Hematopoietic multipotent progenitor cell (in vitro differentiated cells): ENCODE measurements at places on chromosomes 2 and 18.
A peak's percentile ranks its signal among the peaks of the same experiment; 100 is the strongest.

DNA sequence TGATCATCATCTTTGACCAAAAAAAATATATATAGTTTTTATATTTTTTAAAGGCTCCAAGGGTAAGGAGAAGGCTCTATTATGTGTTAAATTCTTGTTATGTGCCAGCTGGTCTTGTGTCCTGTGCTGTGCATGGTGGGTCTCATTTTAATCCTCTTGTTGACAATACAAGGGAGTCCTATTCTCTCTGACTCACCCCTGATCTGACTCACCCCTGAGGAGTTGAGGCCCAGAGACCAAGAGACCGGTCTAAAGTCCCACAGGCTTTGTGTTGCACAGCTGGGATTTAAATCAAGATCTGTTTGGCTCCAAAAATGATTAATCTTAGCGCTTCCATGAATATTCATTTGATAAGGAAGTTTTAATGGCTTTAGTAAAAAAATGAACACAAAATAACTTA lies 25.7 kb downstream of the MC2R start:
- no peak for DNase-seq

DNA sequence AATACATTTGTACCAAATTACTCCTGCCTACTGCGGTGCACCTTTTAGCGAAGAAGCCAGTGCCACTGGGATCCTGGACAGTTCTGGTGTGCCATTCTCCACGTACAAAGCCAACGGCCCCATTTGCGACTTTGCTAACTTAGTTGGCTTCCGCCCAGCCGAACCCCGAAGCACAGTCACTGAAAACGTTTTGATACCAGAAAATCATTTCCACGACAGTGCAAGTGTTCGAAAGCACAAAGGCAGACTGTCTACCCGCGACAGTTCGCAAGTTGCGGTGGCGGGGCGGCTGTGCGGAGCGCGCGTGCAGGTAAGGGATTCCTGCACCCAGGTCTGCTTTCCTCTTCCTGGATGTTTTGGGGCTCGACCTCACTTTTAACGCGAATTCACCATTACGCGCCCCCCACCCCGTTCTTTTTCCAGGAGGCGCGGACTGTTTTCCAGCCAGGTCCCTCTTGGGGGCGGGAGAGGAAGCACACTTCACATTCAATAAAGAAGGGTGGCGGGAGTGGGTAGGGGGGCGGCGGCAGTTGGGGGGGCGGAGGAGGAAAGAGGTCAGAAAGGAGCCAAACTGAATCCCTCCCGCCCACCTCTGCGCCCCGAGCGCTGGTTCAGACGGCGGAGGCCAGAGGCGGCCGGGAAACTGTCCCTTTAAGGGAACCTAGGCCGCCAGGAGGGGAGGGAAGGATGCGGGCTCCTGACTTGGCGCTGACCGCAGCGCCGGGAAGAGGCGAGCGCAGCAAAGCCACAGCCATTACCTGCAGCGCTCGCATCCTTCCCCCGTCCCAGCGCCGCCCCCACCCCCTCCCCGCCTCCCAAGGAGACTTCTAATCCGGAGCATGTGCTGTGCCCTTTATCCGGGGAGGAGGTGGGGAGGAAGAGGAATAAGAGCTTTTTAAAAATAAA lies 107.4 kb upstream of the KCTD1 start:
- DNase-seq: peak; percentile 40

DNA sequence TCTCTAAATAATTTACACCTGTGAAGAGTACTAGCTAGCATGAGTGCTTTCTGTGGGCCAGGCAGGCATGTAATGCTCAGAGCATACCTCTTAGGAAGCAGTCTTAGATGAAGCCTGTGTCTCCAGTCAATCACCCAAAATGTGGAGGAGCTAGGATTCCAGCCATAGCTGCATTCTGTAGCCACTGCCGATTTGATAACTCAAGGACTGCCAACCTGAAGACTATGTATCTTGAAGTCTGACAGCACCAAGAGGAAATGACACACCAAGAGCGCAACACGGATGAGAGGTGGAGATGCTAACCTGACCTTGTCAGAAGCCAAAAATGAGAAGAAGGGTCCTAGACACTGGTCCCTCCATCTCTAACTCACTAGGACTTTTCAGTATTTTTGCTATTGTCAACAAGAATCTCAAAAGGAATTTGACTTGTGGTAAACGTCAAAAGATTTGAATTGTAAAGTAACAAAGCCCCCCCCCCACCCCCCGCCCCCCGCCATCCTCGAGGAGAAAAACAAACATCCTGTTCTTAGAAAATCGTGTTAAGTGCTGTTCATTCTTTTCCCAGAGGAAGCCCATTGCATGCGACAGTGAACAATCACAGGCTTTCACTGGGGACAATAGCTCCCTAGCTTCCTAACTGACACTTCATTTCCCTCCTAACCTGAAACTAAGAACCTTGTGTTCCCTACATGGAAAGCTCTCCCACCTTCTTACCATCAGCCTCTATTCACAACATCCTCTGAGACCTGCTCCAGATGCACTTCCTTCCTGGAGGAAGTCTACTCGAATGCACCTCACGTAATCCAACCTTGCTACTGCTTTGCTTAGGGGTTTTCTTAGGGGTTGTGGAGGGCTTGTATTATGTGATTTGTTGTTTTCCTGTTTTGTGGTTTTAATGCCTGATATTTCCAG lies 14.7 kb downstream of the CDC42EP3 start:
- no peak for DNase-seq

DNA sequence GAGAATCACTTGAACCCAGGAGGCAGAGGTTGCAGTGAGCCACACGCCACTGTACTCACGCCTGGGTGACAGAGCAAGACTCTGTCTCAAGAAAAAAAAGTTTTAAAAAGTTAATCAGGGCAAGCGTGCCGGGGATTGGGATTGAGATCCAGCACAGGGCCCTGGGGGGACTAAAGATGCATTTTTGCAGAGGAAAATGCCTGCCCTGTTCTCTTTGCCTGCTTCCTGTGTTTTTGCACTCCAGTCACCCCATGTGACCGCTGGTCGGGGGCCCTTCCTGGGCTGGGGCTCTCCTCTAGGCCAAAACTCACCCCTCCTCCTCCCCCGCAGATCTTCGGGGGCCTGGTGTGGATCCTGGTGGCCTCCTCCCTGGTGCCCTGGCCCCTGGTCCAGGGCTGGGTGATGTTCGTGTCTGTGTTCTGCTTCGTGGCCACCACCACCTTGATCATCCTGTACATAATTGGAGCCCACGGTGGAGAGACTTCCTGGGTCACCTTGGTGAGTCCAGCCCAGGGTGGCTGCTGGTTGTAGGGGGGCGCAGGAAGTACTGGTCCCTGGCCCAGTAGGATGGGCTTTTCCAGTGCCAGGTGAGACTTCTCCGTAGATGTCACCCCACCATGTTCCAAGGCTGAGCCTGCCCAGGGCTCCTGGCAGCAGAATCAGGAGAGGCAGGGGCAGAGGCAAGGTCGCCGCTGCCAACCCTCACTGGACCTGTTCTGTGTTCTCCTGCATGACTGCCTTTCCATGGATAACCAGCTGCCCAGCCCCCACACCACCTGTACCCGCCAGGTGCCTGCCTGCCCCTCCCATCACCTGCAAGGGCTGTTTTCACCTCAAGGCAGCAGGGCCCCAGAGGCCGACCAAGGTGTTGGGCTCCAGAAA lies 22.4 kb downstream of the MAL start:
- no peak for DNase-seq

DNA sequence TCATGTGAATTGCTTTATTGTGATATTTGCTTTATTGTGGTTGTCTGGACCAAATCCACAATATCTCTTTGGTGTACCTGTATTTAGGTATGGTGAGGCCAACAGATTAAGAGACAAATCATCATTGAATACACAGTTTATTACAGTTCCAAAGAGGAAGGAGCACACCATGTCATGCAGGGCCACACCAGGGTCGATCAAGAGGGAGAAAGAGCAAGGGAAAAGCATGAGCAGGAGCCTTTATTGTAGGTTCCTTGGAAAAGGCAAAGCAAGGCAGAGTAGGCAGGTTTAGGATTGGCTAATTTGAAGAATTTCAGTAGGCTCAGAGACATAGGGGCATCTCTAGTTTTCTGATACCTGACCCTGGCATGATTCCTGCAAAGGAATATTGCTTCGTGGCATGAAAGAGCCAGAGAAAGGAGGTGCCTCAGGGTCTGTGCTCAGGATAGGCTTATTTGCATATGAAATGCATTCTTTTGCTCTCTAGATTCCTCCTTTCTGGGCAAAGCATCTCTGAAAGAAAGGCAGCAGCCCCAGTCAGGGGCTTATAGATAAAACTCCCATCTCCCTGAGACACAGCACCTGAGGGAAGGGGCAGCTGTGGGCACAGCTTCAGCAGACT lies 214.2 kb upstream of the ERBB4 start:
- DNase-seq: no peak

GRCh38 chr2:55585451-55586080 lies 31.9 kb downstream of the PPP4R3B start:
- DNase-seq: no peak
